ENCODE measurements at places on chromosomes 2 and 18.

DNA sequence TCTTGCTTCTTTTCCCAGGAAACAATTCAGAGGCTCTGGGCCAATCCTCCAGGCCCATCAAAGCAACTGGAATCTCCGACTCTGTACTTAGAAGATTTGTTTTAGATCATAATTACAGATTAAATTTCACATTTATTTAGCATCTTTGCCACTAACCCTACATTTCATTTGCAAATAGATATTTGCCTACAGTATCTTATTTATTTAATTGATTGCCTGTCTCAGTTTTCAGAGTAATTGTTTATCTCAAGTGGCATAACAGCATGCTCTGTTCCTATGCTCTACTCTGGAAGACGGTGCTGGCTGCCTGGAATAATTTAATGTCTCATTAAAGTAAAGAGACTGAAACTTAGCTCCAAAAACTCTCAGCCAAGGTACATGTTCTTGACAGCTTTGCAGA, 213.4 kb downstream of the HNMT start:
- DNase-seq, result no peak

DNA sequence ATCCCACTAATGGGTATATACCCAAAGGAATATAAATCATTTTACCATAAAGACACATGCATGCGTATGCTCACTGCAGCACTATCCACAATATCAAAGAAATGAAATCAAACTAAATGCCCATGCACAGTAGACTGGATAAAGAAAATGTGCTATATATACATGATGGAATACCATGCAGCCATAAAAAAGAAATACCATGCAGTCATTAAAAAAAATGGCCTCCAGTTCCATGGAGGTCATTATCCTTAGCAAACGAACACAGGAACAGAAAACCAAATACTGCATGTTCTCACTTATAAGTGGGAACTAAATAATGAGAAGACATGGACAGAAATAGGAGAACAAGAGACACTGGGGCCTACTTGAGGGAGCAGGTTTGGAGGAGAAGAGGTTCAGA, 53.6 kb upstream of the SERTAD2 start:
- DNase-seq, result no peak

- DNase-seq, result peak; percentile 68
These were observed 378 bp upstream of the IAH1 start for GRCh38 chr2:9473985-9474360.

DNA sequence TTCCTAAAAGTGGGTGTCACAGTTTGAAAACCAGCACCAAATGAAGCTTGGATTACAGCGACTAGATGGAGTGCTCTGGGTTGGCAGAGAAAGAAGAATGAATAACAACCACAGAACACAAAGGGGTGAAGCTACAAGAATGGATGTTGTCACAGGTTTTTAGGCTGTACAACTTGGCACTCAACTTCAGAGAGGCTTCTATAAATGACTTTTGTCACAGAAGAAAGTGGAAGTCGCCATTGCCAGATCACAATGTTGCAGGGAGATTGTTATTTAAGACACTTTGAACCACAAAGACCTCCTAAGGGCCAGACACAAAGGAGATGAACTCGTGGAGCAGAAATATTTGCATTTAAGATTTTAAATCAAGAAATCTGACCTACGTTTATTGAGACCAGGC, 354.2 kb downstream of the CDH7 start:
- DNase-seq, result no peak

DNA sequence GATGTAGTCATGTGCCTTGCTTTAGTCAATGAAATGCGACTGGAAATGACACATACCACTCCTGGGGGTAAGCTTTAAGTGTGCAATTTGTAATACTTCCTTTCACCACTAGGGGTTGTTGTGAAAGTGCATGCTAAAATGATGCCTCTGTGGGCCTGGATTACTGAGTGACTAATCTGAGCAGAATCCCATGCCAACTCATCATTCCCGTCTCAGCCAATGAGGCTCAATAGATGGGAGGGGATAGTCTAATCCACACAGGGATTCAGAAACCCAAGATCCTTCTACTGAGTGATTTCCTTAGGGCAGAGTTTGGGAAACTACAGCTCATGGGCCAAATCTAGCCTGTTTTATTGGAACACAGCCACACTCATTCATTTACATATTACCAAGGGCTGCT, 54.0 kb downstream of the HRH4 start:
- DNase-seq, result no peak

DNA sequence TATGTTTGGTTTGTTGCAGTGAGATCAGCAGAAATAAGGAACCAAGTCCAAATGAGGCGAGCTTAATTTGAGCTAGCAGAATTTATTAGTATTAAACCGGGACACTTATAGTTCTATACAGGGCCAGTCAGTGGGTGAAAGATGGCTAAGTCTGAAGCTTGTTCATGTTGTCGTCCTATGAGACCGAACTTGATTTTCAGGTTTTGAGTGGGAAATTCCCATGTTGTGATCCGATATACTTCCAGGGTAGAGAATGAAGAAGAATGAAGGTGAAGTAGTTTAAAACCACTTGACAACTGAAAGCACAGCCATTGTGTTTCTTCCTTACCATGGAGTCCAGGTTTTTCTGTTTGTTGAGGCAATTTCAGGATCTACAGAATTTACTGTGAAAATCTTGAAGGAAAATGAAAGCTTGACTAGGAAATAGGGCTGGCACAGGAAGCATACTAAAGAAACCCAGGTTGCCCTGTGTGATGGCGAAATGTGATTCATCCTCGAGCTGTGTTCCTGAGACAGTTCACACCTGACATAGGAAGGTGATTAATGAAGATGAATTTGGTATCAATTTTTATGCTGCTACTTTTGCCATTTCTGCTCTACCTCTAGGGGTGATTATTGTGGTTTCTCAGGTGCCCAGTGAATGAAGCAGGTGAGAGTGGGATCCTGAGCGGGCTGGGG, 37.6 kb upstream of the MGAT5 start:
- DNase-seq, result no peak

DNA sequence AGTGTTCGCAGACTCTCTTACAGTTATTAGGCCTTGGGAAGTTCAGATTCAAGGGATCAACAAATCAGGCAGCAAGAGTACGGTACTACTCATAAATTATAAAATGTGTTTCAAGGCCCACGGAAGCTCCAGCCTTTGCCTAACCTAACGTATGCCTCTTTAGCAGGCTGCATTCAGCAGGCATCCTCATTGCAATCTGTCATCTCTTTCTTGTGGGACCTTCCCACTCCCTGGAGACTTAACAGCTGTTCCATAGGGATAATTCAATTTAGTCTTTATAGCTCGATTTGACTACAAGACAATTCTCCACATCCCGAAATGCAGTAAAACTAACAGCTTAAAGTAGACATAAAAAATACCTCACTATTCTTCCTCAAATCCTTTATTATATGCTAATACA, 453.7 kb downstream of the CNTNAP5 start:
- no peak for DNase-seq

GRCh38 chr18:10232062-10232461, 222.4 kb upstream of the APCDD1 start:
- DNase-seq, result no peak

- no peak for DNase-seq
These were observed 102.0 kb downstream of the TMEM18 start for GRCh38 chr2:575030-575726.

DNA sequence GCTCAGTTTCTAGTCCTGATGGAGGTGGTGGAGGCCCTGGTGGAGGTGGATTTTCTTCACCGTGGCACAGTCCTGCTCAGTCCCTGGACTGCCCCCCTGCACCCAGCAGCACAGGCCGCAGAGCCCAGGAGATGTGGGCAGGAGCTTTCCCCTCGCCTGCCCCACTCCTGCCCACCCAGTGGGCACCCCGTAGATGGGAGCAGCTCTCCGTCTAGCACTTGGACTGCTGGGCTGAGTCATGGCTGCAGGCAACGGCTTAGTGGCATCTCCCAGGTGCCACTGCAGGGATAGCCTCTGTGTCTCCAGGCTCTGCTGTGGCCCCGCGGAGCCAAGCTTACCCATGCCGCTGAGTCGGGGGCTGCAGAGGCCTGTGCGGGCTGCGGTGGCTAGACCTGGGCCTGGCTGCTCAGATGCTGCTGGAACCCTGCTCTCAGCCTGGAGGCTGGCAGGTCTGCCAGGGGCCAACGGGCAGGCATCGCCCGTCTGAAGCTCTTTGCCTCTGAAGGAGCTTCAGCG, 92.3 kb upstream of the CTDP1 start:
- DNase-seq, result no peak

DNA sequence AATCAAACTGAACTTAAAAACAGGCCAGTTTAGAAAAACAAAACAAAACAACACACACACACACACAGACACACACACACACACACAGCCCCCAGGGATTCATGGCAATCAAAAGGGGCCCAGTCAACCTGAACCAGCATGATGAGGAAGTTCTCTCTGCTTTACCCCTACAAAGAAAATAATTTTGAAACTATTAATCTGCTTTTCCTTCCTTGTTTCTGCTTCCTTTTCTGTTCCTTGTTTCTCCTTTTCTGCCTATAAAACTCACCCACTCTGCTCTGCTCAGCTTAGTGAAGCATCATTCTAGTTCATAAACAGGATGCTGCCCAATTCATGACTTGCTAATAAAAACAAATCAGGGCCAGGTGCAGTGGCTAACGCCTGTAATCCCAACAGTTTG, 203.1 kb downstream of the RAB3GAP1 start:
- no peak for DNase-seq

DNA sequence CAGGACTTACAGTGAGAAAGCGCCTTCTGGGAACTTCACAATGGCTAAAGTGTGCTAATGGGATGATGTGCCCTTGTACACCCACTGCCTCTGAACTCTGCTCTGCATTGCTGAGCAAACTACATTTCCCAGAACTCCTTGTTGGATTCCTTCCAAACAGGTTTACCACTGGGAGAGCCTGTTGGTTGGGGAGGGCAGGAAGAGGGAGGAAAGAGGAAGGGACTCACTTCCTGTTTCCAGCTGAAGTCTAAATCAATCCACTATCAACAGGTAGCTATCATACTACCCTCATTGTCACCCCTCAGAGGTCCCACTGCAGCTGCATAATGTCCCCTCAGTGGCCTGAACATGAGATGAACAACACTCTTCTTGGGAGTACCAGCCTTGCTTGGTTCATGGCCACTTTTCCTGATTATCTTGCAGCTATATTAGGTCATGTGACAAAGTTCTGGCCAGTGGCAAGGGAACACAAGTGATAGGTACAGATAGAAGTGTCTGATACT, 109.7 kb downstream of the MSH2 start:
- DNase-seq, result no peak

DNA sequence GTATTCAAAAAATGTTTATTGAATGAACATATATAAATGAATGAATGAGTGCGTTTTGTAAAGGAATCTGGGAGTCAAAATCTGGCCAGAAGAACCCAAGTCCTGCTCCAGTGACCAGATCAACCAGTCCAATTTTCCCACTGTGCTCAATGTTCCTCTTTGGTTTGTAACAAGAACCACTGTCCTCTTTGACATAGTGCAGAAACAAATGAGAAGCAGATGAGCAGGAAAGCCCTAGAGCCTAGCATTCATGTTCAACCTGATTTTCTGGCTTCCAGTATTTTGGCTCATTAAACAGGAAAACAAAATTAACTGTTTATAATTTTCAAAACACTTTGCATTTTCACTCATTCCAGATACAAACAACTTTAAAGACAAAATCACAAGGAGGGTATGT, 23.2 kb downstream of the FAM124B start:
- DNase-seq, result no peak

DNA sequence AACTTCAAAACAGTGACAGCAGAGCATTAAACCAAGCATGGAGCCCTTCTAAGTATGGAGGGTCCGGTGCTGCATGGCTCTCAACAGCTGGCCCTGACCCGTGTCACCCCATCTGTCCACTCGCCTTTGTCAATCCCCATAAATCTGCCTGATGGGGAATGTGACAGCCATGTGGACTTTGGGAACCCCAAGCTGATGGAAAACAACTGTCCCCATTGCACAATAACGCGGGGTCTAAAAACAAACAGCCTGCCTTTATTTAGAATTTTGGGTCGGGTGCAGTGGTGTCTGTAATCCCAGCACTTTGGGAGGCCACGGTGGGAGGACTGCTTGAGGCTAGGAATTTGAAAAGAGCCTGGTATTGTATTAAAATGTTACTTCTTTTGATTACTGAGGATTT, 17.1 kb upstream of the THADA start:
- DNase-seq, result no peak

GRCh38 chr18:46497129-46497528, 159.9 kb downstream of the LOXHD1 start:
- DNase-seq, result no peak

DNA sequence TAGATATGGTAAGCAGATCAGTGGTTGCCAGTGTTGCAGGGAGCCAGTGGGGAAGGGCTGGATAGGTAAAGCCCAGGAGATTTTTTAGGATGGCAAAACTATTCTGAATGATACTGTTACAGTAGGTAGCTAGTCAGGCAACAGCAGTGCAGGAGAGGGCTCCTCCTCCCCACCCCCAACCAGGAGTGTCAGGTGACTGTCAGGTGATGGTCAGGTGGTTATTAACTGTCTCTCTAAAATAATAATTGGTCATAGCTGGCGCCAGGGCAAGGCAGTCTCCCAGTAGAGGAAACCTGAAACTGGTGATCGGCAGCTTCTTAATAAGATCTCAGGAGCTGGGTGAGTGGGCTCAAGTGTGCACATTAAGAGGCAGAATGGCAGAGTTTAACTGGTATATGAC, 201.6 kb upstream of the PARD3B start:
- no peak for DNase-seq

DNA sequence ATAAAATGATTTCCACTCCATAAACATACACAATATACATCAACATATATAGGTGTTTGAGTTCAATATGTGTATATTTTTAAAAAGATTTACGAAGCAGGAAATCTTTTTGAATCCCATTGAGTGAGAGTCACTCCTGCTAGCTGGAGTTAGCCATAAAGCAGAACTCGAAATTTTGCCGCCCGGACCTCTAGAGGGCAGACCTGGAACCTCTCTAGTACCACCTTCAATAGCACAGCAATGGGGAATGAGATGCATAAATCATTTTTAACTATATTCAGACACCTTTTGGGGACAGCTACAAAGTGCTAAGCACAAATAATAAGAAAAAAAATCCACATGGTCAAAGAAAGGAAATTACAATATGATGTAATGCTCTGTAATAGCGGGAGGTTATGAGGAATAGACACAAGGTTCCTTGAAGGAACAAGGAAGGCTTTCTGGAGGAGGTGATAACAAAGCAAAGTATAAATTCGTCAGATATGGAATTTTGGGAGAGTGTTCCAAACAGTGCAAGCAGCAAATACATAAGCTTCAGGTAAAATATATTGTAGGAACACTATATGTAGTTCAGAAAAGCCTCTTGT, 533.4 kb downstream of the ERBB4 start:
- DNase-seq, result no peak

GRCh38 chr2:27249891-27250651, 12.8 kb downstream of the SLC30A3 start:
- peak; percentile 30 for DNase-seq

DNA sequence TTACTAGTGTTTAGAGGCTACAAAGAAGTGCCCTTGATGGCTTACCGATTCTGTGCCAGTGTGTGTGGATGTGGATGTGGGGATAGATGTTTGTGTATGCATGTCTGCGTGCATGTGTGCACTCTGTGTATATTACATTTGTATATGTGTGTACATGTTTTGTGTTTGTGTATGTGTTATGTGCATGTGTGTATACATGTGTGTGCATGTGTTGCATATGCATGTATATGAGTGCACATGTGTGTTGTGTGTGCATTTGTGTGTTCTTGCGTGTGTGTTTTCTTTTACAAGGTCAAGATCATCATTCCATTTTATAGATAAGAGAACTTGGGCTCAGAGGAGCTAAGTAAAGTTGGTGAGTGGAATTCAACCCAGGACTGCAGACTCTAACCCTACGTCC, 217.1 kb upstream of the PID1 start:
- DNase-seq, result no peak
